ENCODE measurements at places on chromosomes 4 and X.

DNA sequence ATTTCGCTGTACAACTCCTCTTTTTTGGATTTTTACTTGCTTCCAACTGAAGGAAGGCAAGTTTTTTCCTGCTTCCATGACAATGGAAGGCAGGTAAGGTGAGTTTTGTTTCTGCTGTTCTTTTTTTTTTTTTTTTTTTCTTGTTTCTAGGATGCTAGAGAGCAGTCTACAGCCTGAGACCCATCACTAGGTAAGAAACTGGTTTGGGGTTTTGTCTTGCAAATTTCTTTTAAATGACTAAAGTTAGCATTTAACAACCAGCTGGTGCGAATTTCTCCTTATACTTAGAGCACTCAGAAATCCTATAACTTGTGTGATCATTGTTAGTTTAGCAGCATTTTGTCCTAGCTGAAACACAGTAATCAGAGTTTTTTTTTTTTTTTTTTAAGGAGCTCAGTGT lies 378.4 kb upstream of the CNKSR2 start:
- no peak for DNase-seq

GRCh38 chr4:149512501-149512900 lies 303.1 kb downstream of the IQCM start:
- DNase-seq, result no peak

- DNase-seq, result no peak
Observed at GRCh38 chr4:68878048-68878447, 62.3 kb downstream of the UGT2B10 start.

- DNase-seq, result no peak
Observed at GRCh38 chr4:10102474-10103332, 13.9 kb downstream of the WDR1 start.

DNA sequence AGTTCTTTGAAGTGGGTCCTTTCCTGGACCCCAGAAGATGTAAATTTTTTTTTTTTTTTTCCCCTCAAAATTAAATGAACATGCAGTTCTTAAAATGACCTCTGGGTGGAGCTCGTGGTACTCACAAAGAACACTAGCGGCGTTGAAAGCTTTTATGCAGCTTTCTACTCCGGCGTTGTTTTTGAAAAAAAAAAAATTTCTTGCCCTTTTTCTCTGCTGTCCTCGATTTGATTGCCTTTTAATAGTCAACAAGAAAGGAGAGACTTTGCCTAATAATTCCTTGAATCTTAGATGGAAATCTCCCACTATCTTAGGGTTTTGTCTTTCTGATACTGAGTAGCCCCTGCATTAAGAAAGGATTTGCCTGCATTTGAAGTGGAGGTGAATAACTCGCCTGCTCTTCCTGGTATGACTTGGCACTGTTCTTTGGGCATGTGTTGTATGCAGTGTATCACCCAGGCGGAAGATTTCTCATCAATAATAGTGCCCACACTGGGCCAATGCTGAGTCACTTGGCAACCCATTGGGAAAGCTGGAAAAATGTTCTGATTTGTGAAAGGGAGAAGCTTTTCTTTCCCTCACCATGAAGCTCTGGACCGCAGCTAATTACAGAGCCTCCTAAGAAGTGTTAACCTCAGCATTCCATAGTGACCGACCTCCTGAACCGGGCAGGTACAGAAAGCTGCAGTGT lies 104.0 kb downstream of the PHEX start:
- DNase-seq, result no peak

- DNase-seq, result no peak
Observed at GRCh38 chr4:17323554-17324385, 188.1 kb downstream of the QDPR start.

GRCh38 chrX:22378296-22378695 lies 105.6 kb downstream of the CBLL2 start:
- no peak for DNase-seq

DNA sequence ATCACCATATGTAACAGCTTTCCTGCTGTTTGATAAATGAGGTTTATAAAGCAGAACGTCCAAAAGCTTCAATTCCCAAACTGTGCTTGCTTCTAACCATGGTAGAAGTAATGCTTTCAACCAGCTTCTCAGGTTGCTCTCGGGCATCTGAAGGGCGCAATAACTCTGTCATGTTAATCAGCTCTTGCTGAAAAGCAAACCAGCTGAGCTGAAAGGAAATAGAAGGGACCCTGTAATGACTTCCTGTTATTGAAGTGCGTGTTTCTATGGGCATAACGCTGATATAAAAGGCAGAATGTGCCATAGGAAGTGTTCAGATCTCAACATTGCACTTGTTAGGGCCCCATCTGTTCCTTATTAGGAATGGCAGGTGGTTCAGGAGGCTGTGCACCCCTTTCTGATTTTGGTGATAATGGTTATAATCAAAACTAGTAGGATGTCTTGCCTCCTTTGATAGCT lies 21.2 kb downstream of the HERC3 start:
- DNase-seq, result no peak

GRCh38 chr4:48114412-48114811 lies 19.6 kb downstream of the TXK start:
- DNase-seq, result no peak

- no peak for DNase-seq
Observed at GRCh38 chr4:177434667-177435066, 7.6 kb downstream of the AGA start.

- DNase-seq, result no peak
Observed at GRCh38 chrX:153763298-153763932, 634 bp upstream of the PLXNB3 start.

- DNase-seq, result no peak
Observed at GRCh38 chr4:83282049-83282535, 2.5 kb downstream of the COQ2 start.

DNA sequence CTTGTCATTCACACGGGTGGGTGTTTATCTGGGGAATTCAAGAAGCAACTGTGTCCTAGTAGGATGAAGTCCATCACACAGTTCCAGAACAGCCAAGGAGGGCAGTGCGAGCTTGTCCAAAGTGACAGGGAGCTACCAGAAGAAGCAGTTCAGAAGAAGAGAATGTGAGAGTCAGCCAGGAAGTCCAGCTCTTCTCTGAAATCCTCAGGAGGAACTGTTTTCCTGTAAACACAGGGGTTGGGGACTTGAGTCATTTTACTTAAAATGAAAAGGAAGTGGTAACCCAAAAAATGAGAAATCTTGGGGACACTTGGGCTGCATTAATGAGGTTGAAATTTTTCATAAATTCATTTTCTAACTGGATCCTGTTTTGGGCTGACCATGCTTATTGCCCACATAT lies 8.2 kb upstream of the TLR10 start:
- DNase-seq, result no peak

- DNase-seq, result no peak
Observed at GRCh38 chr4:21879187-21879586, 69.4 kb downstream of the KCNIP4 start.

Measured in activated CD4-positive, alpha-beta T cell treated with anti-CD3 and anti-CD28 coated beads for 1 hour (primary cell).